ENCODE measurements at places on chromosomes 12 and 14.

DNA sequence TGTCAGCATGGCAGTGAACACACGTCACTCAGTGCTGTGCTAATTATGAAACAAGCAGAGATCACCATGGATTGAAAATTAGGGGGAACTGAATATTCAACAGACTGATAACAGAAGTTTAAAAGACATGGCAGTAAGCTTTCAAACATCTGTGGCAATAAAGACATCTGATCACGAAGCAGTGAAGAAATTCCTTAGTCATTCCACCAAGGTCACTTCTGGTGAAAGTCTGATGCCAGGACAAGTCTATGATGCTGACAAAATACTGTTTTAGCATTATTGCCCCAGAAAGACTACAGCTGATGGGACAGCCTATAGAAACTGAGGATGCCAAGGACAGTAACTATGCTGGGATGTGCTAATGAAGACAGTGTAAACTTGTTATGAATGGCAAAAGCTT lies 126.9 kb upstream of the RBM19 start:
- no peak for DNase-seq

DNA sequence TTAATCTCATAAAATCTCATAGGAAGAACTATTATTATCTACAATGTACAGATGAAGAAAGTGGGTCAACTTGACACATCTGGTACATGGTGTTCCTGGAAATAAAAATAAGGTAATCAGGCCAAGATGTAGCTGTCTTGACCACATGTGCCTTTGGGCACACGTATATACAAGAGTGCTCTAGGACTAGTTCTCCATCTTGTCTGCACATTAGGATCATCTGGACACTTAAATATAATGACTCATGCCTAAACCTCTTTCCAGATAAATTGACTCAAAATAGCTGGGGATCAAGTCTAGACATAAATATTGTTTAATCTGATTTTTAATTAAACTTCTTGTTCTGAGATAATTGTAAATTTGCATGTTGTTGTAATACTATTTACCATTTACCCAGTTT lies 182.6 kb downstream of the CNTN1 start:
- DNase-seq: no peak

GRCh38 chr14:100588671-100589070 lies 1.5 kb upstream of the BEGAIN start:
- no peak for DNase-seq

- no peak for DNase-seq
These were observed 155.8 kb upstream of the FKBP4 start for GRCh38 chr12:2639020-2639298.

- peak; percentile 40 for DNase-seq
These were observed 111.3 kb downstream of the SYNE2 start for GRCh38 chr14:63964113-63964512.

DNA sequence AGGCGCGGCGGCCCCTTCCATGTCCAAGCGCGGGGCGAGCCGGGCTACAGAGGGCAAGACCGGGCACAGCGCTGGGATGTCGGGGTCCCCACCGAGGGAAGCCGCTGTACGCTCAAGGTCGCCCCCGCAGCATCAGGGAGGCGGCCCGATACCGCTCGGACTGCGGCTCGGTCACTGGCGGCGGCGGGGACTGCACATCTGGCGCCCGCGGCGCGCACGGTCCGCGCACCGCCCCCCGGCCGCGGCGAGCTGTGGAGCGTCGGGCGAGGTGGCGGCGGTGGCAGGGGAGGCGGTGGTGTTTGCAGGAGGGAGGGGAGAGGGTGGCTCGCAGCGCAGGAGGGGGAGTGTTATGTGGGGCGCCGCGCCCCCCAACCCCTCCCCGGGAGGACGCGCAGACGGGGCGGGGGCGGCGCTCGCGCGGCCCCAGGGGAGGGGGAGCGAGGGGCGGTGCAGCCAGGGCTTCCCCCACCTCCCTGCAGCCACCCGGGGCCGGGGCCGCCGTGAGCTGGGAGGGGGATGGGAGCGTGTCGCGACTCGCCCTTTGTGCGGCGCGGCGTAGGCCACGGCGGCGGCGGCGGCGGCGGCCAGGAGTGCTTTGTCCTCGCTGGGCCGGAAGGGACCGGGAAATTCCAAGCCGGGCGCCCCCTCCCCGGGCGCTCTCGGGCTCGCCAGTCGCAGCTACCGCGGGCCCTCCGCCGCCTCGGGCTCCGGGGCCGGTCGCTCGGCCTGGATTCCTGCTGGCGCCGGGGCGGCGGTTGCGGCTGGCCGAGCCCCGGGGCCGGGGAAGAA lies at the start of gene NUAK1:
Gene NUAK1 (minus strand): TSS at position 322 of the 789 bp plus-strand sequence. CDS start 301 bp downstream, at position 21.
- DNase-seq: peak; percentile 71

DNA sequence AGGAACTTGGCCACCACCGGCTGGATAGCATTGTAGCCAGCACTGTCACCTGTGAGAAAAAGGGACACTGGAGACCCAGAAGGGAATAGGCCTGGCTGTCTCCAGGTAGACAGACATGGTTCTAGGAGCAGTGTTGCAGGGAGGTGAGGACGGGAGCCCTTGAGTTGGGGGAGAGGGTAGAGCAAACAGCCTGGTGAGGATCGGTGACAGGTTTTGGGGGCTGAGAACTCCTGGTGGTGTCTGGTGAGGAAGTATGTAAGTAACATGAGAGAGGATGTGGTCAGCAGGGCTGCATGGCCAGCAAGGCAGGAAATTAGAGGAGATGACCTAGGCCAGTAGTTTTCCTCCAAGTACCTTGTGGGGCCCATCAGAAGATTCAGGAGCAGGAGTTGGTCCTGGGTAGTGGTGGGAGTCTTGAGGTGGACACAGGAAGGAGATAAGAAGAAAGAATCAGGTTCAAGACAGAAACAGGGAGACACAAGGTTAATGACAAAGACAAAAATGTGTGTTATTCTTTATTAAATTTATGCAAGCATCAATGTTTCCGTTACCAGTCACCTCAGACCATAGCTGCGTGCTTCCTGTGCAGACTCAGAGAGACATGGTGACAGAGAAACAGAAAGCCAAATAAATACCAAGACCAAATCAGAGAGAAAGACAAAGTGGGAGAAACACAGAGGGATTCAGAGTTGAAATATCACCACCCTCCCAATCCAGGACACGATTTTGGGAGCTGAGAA lies at the start of gene ARHGAP9:
Gene ARHGAP9 (minus strand): TSS at position 491 of the 740 bp plus-strand sequence. CDS start 460 bp downstream, at position 31.
- no peak for DNase-seq

GRCh38 chr14:99141236-99141635 lies 130.8 kb downstream of the BCL11B start:
- no peak for DNase-seq

GRCh38 chr14:75018694-75019093 lies 16.0 kb downstream of the EIF2B2 start:
- no peak for DNase-seq

DNA sequence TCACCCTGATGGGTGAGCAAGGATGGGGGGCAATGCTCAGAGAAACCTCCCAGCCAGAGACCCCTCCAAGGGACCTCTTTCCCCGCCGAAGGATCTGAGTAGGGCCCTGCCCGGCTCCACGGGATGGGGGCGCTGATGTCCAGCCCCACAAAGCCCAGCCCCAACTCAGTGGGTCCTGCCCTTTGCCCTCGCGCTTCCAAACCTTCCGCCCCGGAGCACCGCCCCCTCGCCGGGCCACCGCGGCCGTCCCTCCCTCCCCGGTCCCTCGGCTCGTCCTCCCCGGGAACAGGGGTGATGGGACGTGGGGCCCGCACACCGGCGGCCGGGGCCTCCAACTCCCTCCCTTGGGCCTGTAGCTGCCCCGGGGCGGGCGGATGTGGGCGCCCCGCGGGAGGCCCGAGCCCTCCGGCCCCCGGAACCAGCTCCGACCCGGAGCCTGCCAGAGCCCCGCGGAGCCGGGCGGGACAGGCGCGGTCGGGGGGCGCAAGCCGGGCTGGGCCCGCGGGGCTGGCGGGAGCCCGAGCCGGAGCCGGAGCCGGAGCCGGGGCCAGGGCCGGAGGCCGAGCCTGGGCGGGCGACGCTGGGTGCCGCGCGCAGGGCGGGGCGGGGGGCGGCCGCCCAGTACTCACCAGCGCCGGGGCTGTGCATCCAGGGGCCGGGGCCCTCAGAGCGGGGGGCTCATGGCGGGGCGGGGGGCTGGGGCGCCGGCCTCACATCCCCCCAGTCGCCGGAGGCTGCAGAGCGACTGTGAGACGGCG lies 386 bp downstream of the HDAC7 start:
- DNase-seq: no peak

GRCh38 chr12:65826353-65827171 lies 2.3 kb downstream of the HMGA2 start:
- no peak for DNase-seq

GRCh38 chr12:11545484-11546330 lies 103.8 kb upstream of the ETV6 start:
- DNase-seq: no peak

DNA sequence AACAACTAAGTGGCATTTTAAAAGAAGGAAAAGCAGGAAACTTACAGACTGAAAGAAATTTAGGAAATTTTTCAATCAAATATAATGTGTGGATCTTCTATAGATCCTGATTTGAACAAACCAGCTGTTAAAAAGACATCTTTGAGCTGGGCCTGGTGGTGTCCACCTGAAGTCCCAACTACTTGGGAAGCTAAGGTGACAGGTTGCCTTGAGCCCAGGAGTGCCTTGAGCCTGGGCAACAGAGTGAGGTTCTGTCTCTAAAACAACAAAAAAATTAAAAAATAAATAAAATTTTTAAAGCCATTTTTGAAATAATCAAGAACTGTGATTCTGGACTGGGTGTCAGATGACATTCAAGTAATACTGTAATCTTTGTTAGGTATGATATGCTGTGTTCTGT lies 7.0 kb downstream of the CKAP4 start:
- no peak for DNase-seq

DNA sequence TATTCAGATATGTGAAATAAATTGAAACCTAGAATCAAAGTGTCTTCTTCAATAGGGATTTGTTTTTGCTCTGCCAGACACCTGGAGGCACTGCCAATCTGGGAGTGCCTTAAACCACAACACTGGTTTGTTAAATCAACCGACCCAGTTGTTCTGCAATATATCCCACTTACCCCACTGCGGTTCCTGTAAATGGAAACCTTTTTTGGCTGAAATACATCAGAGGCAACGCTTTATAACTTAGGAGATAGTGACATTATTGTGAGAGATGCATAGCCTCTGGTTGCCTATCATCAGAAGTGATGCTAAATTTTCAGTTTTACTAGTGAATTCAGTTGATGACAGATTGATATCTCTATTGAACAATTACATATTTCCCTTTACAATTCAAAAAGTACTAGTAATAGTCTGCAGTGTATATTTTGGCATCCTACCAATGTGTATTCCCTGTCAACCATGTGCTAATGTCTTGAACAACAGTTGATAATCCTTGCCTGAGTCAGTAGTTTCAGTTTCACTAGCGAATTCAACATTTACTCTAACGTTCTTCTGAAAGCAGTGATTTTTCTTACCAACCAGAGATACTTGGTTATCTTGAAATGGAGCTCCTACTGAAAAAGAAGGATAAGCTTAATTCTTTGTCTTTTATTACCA lies 30.5 kb downstream of the PPP2R5C start:
- no peak for DNase-seq

DNA sequence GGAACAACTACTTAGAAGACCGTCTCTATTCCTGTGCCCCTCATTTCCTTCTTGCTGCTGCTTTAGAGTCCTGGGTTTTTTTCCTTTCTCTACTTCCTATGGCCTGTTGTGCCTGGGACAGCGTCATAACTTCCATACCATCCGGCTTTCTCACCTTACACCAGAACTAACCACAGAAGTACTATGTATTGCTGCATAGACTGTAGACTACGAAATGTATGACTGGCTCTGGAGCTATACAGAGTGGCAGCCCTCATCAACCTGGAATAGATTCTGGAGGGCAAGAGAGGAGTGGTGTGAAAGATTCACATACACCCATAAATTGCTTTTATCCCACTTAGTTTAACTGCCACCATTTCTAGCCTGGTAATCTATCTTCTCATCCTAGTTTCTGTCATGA lies 16.9 kb upstream of the SRP54 start:
- no peak for DNase-seq

DNA sequence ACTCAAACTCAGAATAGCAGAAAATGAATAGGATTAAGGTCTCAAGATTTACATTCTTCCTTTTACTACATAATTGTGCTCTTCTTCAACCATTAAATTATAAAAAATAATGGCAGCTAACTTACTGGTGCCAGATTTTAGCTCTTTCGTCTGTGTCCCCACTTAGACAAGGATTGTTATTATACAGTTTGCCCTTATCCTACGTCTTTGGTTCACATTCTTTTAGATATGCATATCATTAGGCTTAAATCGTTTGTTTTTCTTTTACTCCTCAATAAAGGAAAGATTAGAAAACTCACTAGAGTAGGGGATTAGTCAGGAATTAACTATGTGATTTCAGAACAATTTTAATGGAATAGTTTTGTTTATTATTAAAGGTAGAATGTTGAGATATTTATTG lies 129.6 kb upstream of the GARIN2 start:
- no peak for DNase-seq

DNA sequence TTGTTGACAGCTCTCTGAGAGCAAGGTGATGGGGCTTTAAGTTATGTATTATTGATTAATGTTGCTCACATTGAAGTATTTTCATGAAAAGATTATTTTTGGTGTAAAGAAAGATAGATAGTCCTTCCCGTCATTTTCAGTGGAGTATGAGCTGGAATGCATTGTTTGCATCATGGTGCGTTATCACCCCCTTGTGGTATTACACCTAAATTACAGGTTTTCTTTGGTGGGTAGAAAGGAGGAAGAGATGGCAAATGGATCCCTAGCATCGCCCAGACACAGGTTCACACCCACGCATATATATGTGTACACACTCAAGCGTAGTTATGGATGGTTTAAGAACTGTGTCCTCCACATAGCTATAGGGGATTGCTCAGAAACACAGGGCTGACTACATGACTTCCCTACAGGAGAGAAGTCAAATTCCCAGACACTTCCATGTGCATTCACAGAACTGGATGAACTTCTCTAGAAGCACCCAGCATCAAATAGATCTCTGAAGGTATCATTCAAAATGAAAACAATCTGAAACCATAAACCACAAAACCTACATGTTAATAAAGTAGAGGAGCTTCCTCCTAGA lies 14.4 kb upstream of the SERPINA10 start:
- no peak for DNase-seq

GRCh38 chr12:89821896-89822295 lies 113.3 kb upstream of the ATP2B1 start:
- DNase-seq: no peak

- no peak for DNase-seq
These were observed 8.4 kb downstream of the ARHGEF25 start for GRCh38 chr12:57619434-57620244.

- no peak for DNase-seq
These were observed 226.1 kb downstream of the CHST11 start for GRCh38 chr12:104682790-104683279.

- DNase-seq: no peak
These were observed 284.3 kb downstream of the RAD51B start for GRCh38 chr14:68103853-68104252.

- DNase-seq: no peak
These were observed 134.1 kb downstream of the PPM1H start for GRCh38 chr12:62800707-62801400.

DNA sequence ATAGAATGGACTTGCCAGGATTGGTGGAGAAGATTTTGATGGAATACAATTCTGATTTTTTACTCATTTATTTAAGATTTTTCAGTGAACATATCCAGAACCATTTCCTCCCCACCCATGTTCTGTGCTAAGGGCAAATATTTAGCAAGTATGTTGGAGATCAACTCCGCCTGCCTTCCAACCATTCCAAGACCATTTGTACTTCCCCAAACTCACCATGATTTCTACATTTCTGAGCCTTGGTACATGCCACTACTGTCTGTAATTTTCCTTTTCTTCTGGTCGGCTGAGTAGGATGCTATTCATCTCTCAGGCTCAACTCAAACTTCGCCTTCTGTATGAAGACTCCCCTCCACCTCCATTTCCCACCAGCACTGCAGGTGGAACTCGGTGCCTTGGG lies 150.6 kb downstream of the NTF3 start:
- DNase-seq: no peak

- DNase-seq: no peak
These were observed 39.1 kb downstream of the IQSEC3 start for GRCh38 chr12:105696-106095.

All from NCI-H345 (cell line).